Smooth muscle cell of the brain vasculature (primary cell): ENCODE measurements at places on chromosomes 16 and 17.

- peak; percentile 91 for DNase-seq
These were observed 199.8 kb upstream of the CHMP6 start for GRCh38 chr17:80791758-80792284.

- no peak for DNase-seq
These were observed 163.5 kb downstream of the RAB11FIP4 start for GRCh38 chr17:31554930-31555329.

- DNase-seq = no peak
These were observed 77.0 kb upstream of the TMEM132E start for GRCh38 chr17:34502426-34502825.

DNA sequence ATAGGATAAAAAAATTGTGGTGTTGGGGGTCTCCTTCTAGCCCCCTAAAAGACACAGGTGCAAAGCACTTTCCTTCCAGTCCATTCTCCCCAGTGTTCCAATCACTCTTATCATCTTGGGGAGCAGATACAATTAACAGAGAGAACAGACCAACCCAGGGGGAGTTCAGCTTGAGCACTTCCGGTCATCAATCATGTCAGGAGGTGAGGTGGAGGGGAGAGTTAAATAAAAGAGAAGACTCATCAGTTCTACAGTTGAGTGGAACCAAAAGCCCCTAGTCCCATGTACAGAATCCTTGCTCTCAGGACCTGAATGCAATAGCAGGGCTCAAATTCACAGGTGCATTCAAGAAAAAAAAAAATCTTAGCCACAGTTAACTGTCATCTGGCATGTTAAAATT lies 122.3 kb downstream of the DYNLRB2 start:
- no peak for DNase-seq

DNA sequence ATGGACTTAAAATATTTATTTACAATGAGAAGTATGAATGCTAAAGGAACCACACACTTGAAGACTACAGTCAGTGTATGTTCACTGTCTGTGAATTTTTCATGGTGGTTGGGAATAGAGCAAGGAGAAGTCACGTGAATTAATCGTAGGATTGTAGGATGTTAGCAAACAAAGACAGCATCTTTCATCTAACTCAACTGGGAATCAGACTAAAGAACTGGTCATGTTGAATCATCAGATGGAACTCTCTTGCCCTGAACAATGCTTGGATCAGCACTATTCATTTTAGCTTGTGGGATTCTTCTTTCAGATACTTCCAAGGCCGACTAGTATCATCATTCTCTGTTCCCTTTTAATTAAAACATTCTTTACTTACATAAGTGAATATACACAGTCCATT lies 18.1 kb downstream of the KCNJ2 start:
- DNase-seq = no peak

GRCh38 chr17:32341857-32342602 lies at the start of gene C17orf75:
TSS of gene C17orf75 (minus strand) at chr17:32342173. CDS start at chr17:32342139, 34 bp downstream.
- DNase-seq = no peak

GRCh38 chr17:44109312-44109630 lies 14.2 kb downstream of the HDAC5 start:
- DNase-seq = no peak

GRCh38 chr17:79295307-79295706 lies 220.7 kb downstream of the ENGASE start:
- DNase-seq = no peak

DNA sequence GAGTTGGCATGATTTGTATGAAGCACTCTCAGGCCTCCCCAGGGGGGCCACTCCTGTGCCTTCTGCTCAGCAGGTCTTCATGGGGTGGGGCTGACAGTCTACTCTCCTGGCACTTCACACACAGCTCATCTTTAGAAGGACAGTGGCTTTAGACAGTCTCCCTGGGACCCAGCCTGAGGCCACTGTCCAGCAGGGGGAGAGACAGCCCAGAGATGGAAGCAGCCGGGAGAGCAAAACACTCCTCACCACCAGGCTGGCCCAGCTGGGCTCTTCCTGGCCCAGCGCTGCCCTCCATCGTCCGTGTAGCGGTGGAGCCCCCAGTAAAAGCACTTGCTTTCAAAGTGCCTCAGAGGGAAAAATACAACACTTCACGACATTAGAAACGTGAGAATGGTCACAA lies 62.0 kb upstream of the CRHR1 start:
- DNase-seq = no peak

GRCh38 chr17:59785091-59785799 lies 77.8 kb downstream of the VMP1 start:
- DNase-seq = no peak

DNA sequence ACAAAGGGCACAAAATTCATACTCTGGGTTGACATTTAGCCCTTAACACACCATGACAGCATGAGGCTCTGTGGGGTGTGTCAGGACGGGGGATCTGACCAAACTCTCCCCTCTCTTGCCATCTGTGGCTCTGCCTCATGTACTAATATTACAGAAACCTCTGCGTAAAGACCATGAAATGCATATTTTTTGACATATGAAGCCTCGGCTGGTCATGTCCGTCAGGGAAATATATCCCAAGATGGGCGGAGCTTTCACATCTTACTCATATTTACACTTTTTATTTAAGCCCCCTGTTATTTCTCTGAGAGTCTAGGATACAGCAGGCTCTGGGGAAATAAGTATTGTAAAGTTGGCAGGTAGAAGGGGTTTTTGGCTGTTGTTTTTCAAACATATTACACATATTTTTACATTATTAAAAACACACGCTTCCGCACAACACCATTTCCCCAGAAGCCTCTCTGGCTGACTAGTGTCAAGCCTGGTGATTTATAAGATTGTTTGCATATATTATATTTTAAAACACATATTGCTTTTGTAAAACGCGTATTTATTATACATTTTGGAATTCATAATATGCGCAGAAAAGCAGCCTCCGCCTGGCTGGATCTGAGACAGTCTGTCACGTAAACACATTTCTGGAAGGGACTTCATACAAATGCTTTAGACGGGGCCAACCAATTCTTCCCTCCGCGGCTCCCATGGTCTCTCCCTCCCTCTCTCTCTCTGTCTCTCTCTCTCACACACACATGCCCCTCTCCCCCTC lies 237.7 kb upstream of the ZFHX3 start:
- DNase-seq = no peak

DNA sequence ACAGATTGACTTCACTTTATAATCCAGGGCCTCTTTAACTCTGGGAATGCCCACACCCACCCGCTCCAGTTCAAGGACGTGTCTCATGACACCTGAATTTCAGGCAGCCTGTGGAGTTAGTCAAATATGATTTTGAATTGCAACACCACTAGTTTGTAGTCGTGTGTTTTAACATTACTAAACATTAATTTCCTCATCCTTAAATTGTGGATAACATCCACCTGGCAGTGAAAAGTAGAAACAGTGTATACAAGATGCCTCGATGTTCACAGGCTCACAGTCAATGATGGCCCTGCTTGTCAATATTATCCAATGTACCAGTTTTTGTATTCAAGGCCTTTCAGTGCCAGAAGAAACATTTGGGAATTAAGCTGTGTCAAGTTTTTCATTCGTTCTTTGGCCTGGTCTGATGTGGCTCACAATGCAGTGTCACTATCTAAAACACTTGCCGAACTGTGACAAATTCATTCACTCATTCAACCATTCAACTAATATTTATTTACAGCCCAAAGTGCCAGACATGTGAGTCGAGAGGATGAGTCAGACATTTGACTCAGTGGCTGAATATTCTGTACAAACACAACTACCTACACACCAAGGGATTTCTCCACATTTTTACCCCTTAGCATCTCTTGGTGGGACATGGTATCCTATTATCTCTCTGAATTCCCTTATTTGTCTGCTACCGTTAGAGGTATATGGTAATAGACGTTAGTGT lies 1.4 kb downstream of the MEIOB start:
- DNase-seq = peak; percentile 12

DNA sequence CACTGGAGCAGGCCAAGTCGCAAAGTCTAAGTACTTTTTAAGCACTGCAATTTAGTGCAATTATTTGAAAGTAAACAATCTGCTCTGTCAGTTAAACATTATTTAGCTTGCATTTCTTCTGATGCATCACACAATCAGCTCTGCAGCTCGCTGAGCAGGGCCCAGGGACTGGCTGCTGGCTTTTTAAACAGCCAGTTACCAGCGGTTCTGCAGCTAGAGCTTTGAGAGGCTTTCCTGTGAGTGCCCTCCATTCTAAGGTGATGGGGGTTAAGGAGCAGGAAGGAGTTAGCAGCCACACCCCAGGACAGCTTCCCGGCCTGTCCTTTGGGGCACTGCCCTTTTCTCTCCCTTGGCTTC lies 154.3 kb downstream of the SALL1 start:
- DNase-seq = no peak

DNA sequence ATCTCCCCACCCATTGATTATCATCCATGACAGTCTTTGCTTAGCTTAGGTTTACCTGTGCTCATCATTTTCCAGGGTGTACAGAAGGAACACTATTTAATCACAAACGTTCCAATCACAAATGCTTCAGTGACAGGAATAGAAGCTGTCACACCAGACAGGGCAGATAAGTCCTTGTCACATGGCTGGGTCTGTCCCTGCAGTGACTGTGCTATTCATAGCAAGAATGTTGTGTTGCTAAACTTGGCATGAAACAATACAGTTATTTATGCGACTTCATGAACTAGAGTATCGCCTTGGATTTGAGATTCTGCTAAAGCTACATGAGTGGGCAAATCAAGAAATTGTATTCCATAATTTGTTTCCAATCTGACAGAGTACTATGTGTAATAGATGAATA lies 108.4 kb downstream of the CDH13 start:
- no peak for DNase-seq

- peak; percentile 69 for DNase-seq
These were observed 2.1 kb upstream of the C17orf78 start for GRCh38 chr17:37373530-37374159.

DNA sequence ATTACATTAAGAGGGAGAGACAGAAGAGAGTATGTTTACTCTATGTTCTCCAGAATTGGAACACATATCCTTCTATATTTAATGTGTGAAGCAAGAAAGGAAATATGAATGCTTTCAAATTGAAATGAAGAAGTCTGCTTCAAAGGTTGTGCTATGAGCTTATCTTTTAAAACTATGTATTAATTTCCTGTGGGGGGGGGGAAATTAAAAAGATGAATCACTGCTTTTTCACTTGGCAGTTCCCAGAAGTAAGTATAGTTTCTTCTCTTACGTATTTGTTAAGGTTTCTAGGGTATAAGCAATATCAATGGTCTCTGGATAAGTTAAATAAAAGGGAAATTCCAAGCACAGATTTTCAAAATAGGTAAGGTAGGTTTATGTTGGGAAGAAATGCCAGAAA lies 7.0 kb downstream of the TERF2 start:
- no peak for DNase-seq

- DNase-seq = no peak
These were observed 54.8 kb downstream of the RMI2 start for GRCh38 chr16:11400076-11400475.

DNA sequence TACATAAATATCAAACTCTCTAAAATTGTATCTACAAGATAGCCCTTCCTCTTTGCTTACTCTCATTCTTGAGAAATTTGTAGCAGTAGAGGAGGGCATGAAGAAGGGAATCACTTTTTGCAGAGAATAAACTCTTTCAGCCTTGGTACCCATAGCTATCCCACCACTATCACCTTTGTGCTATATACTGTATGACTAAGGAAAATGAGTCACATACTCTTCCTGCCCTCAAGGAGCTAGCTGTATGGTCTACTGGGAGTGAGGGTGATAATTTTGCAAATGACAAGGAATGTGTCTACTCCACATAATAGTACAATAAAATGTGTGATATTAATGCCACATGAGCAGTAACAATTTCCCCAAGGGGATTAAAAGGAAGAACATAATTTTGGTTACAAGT lies 184.6 kb upstream of the WSB1 start:
- DNase-seq = no peak

DNA sequence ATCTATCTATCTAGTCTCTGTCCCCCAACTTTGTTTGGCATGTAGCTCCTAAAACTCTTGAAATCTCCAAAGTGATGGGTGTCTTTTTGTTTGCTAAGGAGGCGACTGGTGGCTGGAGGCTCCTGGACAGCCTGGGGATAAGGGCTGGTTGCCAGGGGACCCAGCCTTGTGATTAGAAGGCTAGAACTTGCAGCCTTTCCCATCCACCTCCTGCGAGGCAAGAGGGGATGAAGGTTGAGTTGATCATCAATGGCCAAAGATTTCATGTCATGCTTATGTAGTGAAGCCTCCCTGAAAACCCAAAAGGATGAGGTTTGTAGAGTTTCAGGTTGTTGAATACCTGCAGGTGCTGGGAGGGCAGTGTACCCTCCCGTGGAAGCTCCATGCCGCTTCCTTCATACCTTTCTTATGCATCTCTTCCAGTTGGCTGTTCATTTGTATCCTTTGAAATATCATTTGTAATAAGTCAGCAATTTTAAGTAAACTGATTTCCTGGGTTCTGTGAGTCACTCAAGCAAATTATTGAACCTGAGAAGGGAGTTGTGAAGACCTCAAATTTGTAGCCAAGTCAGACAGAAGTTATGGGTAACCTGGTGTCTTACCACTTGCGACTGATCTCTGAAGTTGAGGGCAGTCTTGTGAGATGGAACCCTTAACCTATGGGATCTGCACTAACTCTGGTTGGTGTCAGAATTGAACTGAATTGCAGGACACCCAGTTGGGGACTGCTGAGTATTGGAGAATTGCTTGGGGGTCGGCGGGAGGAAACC lies 202.4 kb downstream of the SEC14L1 start:
- DNase-seq = no peak

DNA sequence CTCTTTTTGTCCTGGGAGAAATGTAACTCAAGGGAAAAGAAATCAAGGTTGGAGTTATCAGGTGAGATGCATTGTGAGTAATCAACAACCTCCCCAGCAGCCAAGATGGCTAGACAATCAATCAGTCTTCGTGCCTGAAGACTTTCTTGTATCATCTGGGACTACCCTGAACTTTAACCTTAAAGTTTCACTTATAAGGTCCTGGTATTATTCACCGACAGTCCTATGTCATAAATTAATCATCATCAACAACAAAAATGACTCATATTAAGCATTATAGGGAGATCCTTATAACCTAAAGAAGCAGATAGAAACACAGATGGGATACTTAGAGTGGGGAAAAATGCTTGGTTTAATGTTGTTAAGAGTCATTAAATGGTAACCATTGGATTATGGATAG lies 7.7 kb upstream of the TEKT3 start:
- DNase-seq = no peak

- no peak for DNase-seq
These were observed 144.9 kb downstream of the SOCS1 start for GRCh38 chr16:11111150-11111549.
